Activated CD4-positive, CD25-positive, alpha-beta regulatory T cell (primary cell): ENCODE measurements at places on chromosomes 2 and 18.

- DNase-seq = peak; percentile 49
Measured at GRCh38 chr18:23871410-23871809, 143.1 kb upstream of the TTC39C start.

DNA sequence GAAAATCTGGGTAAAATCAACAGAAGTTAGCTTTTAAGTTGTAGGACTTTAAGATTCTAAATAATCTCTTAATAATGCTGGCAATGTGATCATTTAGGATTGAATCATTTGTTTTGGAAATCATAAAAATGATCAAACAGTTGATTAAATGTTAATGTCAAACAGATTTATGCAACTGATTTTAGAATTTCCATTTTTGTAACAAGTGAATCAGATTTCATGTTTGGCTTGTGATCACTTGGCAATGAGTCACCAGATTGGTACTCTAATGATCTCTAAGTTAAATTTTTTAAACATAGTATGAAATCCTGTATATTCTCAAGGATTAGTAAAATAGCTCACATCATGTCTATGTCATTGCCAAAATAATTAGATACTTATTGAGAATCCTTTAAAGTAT lies 50.1 kb upstream of the UNC80 start:
- DNase-seq = no peak

GRCh38 chr2:131055169-131056065 lies 37.8 kb downstream of the FAM168B start:
- no peak for DNase-seq

- no peak for DNase-seq
Measured at GRCh38 chr2:204479557-204479956, 65.7 kb upstream of the PARD3B start.

DNA sequence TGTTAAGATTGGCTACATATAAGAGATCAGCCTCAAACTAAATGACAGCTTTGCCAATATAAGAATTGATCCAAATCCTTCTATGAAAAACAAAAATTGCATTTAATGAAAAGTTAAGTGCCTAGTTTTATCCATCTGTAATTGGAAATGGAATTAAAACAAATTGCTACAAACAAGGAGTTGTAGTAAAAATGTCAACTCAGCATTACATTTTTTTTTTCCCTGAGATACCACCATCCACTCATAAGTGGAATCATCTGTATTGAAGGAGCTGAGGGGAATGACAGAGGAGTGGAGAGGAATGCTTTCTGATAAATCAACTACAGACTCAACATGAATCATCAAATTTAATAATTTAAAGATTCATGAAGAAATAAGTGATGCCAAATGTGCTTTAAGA lies 601.8 kb downstream of the TMEM182 start:
- no peak for DNase-seq

DNA sequence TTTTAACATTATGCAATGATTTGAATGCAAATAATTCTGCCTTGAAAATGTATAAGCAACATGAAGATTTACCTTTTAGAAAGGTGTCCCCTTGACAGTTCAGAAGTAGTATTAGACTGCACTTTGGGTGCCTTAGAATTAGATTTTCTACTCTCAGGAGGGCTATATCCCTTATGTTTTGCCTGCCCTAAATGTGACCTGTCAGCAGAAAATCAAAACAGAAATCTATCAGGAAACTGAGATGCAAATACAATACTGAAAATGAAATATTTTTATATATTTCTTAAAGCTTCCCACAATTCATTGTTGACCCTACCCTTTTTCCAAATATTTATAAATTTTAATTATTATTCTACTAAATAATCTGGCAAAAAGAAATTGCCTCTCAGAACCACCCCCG lies 61.5 kb downstream of the TRIP12 start:
- no peak for DNase-seq

DNA sequence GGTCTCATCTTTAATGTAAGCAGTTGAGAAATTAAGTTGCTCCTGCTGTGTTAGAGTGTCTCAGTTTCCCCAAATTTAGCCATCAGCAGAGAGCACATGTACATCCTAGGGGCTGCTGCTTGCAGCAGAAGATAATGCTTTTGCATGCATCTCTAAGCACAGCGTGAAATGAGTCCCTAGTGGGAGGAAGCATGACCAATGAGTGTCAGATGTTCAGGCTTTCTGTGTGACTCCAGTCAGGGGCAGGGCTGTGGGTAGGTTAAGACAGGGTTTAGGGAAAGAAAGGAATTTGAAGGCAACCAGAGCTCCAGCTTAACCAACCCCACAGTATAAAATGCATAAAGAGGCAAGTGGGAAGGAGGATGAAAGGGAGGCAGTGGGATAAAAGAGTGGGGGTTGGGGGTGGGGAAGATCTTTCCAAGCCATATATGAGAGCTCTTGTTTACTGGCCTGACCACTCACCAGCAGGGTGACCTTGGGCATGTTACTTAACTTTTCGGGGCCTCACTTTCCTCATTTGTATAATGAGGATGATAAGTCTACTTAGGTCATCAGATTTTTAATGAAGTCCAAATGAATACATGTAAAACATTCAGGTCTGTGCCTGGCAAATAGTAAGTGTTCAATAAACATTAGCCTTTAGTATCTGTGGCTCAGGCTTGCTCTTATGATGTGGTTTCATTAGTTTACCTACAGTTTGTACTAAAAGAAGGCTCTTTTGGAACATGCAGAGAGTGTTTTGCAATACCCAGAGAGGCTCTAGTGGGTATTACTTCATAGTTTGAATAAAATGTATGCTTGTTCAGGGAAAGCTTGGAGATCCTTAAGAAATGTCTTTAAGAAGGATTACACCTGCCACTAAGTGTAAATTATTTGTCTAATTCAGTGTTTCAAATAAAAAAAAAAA lies 42.7 kb upstream of the PELI1 start:
- DNase-seq = no peak

DNA sequence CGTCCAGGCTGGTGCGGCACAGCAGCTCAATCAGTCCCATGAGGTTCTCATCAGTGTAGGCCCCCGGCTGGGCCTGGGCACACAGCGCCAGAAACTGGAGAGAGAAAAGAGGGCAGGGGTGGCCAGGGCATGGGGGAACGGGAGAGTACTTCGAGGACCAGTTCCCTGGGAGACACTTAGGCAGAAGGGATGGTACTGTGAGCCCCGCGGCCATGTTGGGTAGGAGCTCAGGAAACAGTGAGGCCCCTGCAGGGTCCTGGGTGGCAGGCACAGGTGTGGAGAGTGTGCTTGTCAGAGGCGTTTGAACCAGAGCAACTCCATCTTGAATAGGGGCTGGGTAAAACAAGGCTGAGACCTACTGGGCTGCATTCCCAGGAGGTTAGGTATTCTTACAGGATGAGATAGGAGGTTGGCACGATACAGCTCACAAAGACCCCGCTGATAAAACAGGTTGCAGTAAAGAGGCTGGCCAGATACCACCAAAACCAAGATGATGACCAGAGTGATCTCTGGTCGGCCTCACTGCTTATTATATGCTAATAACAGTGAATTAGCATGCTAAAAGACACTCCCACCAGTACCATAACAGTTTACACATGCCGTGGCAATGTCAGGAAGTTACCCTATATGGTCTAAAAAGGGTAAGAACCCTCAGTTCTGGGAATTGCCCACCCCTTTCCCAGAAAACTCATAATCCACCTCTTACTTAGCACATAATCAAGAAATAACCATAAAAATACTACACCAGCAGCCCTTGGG lies 51.9 kb upstream of the SEMA4C start:
- DNase-seq = no peak

DNA sequence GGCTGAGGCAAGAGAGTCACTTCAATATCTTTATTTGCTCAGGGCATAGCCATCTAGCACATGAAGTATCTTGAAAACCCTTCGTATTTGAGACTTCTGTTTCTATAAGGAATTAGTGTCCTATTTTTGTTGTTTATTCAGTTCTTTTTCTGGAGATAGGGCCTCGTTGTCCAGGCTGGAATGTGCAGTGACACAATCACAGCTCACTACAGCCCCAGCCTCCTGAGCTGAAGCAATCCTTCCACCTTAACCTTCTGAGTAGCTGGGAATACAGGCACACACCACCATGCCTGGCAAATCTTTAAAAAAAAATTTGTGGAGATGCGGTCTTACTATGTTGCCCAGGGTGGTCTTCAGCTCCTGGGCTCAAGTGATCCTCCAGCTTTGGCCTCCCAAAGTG lies 50.6 kb downstream of the PSMD14 start:
- DNase-seq = no peak

- DNase-seq = no peak
Measured at GRCh38 chr2:130767408-130767775, 12.1 kb downstream of the AMER3 start.

- DNase-seq = no peak
Measured at GRCh38 chr2:198347946-198348345, 543.6 kb downstream of the PLCL1 start.

- no peak for DNase-seq
Measured at GRCh38 chr2:65985986-65986385, 448.9 kb upstream of the MEIS1 start.

DNA sequence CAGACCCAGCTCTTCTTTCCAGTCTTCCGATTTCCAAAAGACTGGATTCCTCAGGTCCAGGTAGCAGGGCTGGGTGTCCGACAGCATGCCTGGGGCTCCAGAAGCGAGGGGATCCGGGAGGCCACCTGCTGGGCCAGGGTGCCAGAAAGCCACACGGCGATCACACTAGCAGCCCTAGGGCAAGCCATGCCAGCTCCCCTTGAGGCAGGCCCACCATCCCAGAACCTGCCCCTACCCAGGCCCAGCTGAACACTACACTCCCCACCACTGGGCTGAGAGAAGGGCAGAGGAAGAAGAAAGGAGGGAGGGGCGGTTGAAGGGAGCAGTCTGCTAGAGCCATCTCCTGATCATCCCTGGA lies 163.1 kb downstream of the TNS1 start:
- DNase-seq = no peak

- DNase-seq = no peak
Measured at GRCh38 chr2:224241001-224241400, 160.9 kb downstream of the FAM124B start.

DNA sequence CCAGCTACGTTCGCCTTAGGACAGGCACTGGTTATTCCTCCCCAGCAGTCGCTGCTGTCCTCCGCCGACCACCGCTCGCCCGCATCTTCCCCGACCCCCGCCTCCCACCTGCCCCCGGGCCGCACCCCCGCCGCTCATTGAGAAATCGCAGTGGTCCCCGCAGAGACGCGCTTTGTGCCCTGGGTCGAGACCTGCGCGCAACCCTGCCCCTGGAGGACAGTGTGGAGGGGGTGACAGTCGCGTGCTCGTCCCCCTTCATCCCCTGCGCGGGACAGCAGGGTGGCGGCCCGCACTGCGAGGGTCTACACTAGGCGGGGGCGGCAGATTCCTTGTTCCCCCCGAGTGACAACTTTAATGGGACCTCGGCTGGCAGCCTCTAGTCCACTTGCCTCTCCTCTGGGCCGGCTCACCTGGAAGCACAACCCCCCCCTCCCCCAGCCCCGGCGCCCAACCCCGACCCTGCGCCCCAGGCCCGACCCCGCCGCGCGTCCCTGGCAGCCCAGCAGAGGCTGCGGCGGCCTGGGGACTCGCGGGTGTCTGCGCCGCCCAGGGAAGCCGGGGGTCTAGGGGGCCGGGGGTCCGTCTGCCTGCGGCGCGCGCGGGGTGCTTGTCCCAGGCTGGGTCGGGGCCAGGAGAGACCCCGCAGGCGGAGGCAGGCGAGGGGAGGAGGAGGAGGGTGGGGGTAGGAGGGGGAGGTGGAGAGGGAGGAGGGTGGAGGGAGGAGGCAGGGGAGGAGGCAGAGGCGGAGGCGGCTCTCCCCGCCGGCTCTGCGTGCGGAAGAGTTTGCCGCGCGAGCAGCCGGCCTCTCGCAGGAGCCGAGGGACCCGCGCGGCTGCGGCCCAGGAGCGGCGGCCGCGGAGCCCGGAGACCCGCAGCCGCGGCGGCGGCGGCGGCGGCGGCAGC lies at the start of gene NPAS2:
Gene NPAS2, plus strand, starts transcription at position 770 of the 903 bp plus-strand sequence. CDS start 84,616 bp downstream, outside the sequence.
- DNase-seq = no peak

DNA sequence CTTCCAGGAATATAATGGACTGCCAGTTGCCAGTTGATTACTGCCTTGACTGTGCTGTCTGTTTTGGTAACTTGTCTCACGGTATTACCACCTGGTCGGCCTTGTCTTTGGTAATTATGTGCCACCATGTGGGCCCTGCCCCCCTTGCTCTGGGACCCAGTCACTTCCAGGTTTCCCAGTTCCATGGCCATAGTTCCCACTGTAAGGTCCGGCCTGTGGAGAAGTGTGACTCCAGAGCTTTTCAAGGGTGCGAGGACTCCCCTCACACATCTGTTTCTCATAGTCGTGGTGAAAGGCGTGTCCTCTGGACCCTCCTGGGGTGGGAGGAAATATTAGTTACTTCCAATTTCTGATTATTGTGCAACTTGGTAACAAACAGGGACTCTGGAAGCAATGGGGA lies 150.5 kb downstream of the SEPTIN10 start:
- DNase-seq = no peak

GRCh38 chr2:207490441-207490840 lies 39.3 kb upstream of the CREB1 start:
- no peak for DNase-seq
